Effector memory CD8-positive, alpha-beta T cell (primary cell): ENCODE measurements at places on chromosomes 12 and 14.

- DNase-seq: no peak
These were observed 45.8 kb downstream of the HRK start for GRCh38 chr12:116835484-116835883.

DNA sequence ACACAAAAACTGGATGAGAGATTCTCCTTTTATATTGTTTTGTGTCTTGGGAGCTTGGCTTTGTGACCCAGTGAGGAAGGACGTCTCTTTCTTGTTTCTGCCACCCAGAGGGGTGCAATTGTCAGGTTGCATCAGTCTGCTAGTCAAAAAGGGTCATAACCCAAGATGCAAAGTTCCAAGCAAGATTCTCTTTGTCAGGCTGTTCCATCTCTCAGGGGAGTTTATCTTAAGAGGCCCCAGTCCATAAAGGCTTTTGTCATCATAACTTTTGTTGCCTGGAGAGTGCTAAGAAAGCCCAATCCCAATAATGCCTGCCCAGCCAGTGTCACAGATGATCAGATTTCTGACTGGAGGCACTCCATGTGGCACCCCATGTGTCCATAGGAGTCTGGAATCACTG is 444.9 kb downstream of the TRHDE start:
- DNase-seq: no peak

DNA sequence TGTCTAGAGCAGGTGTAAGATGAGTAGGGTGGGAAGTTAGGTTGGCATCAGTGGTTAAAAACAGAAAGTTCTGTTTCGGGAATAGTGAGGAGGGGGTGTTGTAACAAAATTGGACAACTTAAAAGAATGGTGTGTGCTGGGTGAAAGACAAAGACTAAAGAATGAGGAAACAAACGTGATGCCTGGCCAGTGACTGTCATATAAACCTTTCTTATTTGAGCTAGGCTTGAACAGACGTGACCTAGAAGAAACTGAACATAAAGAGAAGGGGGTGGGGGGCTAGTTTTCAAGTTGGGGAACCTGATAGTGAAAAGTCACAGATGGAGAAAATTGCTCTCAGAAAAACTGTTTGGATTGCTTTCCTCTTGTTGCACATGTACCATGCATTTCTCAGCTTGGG is 39.6 kb downstream of the RAD52 start:
- DNase-seq: no peak

DNA sequence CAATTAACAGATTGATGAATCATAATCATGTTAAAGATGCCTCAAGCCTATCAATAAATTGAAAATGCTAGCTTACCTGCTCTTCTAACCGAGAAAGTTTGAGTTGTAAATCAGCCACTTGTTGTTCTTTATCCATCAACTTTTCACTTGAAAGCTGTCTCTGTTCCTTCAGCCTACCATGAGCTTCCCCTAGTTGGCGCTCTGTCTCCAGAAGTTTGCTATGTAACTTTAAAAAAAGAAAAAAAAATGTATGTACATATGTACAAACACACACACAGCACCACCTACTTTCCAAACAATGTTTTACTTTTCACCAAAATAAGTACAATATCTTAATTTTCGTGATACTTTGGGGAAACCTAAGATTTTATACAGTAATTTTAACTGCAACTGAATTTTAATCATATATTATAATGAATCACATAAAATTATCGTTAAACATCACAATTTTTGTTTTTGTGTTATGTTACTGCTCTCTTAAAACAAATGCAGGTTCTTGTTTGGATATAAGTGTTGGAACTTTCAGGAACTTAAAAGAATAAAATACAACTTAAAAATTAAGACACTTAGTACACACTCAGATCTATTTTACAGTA is 101.2 kb downstream of the EEA1 start:
- peak; percentile 5 for DNase-seq

DNA sequence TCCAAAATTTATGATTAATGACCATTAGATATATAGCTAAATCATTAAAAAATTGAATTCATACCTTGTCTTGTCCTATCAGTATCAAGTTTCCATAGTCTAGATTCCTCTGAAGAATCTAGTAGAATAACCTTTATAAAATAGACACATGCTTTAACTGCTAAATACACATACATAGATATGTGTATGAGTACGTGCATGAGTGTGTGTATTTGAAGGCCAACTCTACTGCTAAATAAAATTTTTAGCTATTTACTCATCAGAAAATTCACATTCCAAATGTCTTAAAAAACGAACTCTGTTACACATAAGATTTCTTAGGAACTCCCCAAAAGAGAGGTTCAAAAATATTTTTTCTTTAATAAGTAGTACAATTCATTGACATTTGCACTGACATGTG is 233.0 kb downstream of the SSPN start:
- DNase-seq: no peak

- DNase-seq: no peak
These were observed 2.1 kb downstream of the TTC6 start for GRCh38 chr14:37597538-37597913.

GRCh38 chr14:68934066-68934465 is 45.0 kb downstream of the ACTN1 start:
- DNase-seq: no peak

- DNase-seq: no peak
These were observed 127.1 kb downstream of the CAPZA3 start for GRCh38 chr12:18864900-18865561.

GRCh38 chr12:6552140-6552551 is 3.7 kb downstream of the IFFO1 start:
- DNase-seq: no peak

GRCh38 chr14:56630707-56631106 is 51.1 kb downstream of the TMEM260 start:
- no peak for DNase-seq

DNA sequence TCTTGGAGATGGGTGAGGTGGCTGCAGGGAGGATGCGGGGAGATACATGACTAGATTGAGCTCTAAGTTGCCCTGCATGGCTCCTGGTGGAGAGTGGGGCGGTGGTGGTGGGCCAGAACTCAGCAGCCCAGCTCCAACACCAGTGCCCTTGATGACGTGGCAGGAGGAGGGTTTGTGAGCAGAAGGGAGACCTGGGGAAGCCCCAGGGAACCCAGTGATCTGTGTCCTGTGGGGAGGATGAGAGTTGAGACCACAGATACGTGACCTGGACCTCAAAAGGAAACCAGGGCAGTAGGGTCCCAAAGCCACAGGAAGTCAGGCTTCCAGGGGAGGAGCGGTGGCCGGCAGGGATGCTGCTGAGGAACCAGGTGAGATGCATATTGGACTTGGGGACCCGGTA is 989.1 kb upstream of the TMEM132C start:
- no peak for DNase-seq

GRCh38 chr12:53235742-53236442 is 3.9 kb upstream of the RARG start:
- DNase-seq: no peak

DNA sequence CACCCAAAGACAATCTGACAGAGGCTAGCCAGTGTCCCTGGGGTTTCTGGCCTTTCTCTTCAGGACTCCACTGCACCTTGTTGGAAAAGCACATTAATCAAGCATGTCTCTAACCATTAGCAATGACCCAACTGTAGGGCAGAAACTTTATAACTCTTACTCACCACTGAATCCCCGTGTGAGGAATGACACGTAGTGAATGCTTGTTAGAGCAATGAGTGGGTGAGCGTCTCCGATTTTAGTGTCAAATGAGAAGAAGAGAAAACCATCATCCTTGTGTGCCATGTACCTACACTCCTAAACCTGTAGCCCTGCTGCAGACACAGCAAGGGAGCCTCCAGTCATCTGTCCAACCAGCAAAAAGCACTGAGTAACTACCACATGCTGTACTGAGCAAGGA is 56.5 kb upstream of the GPR68 start:
- DNase-seq: no peak

DNA sequence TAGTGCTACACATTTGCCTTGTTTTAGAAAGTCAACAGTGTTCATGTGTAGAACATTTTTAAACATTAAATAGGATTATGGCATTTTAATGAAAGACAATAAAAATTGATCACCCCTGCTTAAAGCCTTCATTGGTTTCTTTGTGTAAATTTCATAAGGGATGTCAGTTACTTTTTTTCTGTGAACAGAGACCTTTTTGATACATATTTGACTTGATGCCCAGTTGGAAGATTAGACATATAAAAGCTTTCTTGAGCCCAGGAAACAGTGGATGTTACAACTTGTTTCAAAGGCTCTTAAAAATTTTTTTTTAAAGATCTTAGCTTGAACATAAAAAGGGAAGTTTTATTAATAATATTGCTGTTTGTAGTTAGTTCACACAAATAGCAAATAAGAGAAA is 168.7 kb upstream of the PDZRN4 start:
- no peak for DNase-seq

DNA sequence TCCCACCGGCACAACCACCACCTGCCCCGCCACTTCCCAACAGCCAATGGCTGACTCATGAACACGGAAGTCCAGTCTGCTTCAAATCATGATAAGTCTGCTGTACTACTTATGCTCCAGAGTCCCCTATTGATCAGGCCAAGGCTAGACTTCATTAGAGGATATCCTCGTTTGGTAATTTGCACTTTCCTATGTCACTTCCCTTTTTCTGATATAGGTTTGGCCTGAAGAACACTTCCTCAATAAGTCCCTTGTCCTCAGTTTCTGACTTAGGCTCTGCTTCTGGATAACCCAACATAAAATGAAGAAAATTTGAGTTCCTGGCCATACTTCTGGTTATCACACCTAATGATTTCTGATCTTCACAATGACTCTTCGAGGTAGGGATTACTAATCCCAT is 45.3 kb downstream of the IFNG-AS1 start:
- no peak for DNase-seq

GRCh38 chr12:58804749-58805148 is 115.6 kb downstream of the LRIG3 start:
- no peak for DNase-seq

- DNase-seq: peak; percentile 0
These were observed 376 bp downstream of the INSM2 start for GRCh38 chr14:35534208-35534872.

- DNase-seq: no peak
These were observed 222.8 kb downstream of the C12orf42 start for GRCh38 chr12:103272949-103273348.

GRCh38 chr14:100972118-100972897 is 68.8 kb upstream of the RTL1 start:
- no peak for DNase-seq

DNA sequence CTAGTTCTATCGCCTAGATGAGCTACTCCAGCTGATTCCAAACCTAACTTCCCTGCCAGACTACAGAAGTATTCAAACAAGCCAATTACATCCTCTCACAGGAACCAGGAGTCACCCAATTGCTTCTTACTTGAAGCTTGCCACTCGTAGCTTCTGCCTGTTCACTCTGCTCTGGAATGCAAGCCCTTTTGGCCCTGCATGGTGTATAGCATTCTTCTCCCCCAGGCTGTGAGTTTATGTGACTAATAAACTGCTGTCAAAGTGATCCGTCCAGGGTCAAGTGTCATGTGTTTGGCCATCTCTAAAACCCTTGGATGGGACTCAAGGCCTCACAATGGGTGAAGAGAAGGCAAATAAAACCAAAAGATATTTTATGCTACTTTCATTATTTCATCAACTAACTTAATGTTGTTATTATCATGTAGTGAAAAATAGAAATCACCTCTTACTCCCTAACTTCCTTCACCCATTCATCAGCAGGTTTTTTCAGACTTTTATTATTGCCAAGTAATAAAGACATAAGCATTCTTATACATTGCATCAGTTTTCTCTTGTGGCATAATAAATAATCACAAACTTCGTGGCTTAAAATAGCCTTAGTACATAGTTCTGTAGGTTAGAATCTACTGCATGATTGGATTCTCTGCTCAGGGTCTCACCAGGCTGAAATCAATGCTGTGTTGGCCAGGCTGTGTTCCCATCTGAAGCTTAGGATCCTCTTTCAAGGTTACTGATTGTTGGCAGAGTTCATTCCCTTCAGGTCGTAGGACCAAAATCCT is 1981.7 kb upstream of the FLRT2 start:
- DNase-seq: no peak

DNA sequence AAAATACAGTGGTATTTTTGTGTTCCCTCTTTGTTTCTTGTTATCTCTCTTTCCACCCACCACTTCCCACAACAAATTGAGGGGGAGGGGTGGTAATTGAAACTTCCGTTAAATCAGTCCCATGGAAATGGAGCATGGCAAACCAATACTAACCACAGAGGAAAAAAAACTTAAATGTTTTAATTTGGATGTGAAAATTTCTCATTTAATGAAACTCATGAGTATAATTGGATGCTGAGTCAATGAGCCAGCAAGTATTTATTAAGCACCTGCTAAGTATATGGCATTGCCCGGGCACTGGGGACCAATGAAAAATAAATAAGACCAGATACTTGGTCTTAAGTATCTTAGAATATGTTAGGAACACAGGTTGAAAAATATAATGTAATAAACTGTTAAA is 147.5 kb downstream of the KCNH5 start:
- no peak for DNase-seq

- DNase-seq: no peak
These were observed 5.6 kb downstream of the TCTN1 start for GRCh38 chr12:110619534-110619953.

- no peak for DNase-seq
These were observed 221.2 kb upstream of the FLRT2 start for GRCh38 chr14:85308531-85309300.

- DNase-seq: no peak
These were observed 14.0 kb upstream of the FBXO33 start for GRCh38 chr14:39446131-39446744.

GRCh38 chr14:35819591-35820540 is 6.3 kb upstream of the BRMS1L start:
- no peak for DNase-seq

DNA sequence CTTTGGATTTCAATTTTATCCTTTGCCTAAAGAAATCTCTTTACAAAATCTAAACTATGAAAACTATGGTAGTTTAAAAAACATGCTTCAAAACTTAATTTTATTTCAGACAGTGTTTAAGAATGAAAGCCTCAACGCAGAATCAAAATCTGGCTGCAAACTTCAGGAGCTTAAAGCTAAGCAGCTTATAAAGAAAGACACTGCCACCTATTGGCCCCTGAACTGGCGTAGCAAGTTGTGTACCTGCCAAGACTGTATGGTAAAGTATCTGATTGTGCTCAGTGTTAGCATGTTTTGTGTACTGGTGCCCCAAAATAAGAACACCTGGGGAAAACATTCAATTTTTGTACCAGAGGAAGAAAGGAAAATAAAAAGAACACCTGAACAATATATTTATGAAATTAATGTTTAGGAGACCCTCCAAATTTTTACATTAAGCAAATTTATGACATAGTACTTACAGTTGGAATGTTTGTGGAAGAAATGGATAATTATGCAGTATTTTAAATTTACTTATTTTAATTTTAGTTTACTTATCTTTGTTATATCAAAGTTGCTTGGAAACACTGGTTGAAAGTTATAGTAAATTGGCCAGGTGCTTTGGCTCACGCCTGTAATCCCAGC is 12.2 kb downstream of the UBR7 start:
- DNase-seq: peak; percentile 33
